Stimulated activated CD4-positive, alpha-beta T cell treated with anti-CD3 and anti-CD28 coated beads, Interleukin-1b, Interleukin-23, amount 100 ng/mL, for 24 hours (primary cell): ENCODE measurements at places on chromosomes 2 and 18.

- DNase-seq: no peak
These were observed 171.6 kb upstream of the PIEZO2 start for GRCh38 chr18:11320986-11321385.

GRCh38 chr18:48393776-48394175 is 15.4 kb downstream of the ZBTB7C start:
- DNase-seq: no peak

DNA sequence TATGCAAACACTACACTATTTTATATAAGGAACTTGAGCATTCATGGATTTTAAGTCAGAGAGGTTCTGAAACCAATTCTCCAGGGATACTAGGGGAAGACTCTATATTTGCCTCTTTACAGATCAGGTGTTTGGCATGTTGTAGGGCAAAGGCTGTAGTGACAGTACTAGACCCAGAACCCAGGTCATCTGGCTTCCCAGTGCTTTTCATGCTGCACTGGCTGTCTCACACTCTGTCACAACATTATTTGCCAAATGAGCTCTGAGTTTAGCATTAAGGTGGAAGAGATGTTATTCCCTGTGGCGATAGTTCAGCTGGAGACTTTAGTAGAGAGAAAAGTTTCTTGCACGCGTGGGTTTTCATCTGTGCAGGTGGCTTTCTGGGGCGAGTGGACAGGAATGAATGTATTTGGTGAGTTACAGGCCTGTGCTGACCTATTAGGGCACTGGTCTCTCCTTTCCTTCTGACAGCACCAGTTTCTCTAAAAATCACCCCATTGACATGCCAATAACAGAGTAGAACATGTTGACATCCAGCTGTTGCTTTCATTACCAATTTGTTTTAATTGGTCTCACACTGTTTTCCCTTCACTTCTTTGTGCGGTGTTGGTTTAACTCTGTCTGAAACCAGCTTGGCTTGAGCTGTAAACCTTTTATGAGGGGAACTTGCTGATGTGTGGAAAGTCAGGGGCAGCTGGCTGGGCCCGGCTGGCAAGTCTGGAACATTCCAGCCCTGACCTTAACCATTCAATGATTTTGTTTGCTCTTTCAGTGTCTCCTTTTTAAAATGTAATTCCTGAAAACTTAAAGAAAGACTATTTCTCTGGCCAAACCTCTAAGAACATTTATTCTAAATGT is 643.0 kb upstream of the FAM98A start:
- no peak for DNase-seq

DNA sequence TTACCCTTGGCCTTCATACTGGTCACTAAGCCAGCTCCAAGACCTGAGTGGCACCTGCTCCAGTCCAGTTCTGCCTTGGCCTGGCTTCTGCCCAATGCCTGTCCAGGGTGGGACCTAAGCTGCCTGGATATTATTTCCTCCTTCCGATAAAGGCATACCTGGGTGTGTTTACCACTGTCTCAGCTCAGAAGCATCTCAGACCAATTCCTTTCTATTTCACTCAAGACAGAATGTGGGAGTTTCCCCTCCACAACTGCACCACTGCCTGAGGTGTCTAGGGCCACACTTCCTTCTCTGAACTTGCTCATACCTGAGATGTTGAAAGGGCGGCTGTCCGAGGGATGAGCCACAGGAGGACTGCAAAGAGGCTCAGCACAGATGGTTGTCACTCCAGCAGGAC is 18.4 kb upstream of the CAB39 start:
- DNase-seq: no peak

GRCh38 chr2:118990757-118991545 is 49.0 kb downstream of the MARCO start:
- DNase-seq: no peak

DNA sequence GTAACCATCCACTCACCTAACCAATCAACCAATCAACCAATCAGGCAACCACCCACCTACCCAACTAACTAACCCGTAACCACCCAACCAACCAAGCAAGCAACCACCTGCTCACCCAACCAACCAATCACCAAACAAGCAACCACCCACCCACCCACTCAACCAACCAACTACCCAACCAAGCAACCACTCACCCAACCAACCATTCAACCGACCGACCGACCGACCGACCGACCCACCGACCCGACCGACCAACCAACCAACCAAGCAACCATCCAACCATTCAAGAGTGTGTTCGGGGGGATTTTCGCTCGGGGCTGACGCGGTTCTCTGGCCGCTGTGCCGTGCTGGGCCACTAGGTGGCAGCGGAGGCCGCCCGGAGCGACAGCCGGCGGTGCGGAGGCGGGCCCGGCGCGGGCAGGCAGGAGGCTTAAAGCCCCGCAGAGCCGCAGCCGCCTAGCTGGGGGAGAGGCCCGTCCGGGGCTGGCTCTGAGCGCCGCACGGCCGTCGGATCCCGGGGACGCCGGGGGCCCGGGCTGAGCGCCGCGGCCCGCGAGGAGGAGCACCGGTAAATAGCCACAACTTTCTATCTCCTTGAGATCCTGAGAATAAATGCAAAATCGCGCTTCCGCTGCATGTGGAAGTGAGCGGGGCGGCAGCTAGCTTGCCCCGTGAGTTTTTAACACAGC is at the start of gene MC5R:
MC5R (plus strand) TSS at position 443 of the 689 bp plus-strand sequence. CDS start 1,617 bp downstream, outside the sequence.
- peak; percentile 36 for DNase-seq

DNA sequence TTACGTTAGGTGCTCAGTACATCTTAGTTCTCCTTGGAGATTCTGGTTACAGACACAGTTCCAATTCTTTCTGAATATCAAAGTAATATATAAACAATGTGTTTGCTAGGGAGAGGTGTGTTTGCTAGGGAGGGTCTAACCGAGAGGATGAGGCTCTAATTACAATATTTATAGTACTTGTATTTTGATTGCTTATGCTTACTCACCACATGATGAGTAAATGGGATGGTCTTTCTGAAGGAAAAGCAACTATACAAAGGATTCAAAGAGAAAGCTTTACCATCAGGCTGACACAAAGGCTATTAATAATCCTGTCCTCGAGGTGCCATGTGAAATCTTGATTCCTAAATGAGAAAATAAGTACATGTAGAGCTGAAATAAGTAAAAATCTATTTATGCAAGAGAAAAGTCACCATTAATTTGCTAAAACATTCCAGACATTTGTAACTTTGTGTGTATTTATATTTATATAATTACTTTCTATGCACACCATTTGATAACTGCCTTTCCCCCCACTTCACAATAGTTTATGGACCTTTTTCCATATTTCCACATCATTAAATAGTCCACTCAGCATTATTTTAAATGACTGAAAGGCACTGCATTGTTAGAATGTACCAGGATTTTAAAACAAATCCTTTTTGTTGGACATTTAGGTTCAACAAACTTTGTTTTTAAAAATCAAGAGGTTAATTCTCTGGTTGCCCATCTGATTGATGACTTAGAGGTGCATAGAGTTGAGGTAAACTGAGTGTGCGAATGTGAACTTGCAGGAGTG is 94.5 kb upstream of the FN1 start:
- DNase-seq: no peak

DNA sequence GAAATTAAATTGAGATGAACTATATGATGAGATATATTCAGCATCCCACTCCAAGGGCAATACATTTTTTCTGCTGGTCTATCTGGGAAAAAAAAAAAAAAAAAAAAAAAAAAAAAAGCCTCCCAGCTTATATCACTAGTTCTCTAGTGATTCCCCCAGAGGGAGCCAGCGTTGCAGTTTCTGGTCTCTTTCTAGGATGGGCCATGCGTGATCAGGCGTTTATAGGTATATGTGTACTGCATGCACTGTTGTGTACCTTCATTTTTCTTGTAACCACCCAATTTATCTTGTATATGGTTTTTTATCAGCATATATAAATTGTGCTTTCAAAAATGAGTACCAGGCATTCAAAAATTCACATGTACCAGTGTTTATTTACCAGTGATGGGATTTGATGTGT is 35.1 kb downstream of the DCDC2C start:
- no peak for DNase-seq
